Fibroblast of lung (primary cell): ENCODE measurements at places on chromosomes 2 and 18.
A peak's percentile ranks its signal among the peaks of the same experiment; 100 is the strongest.

DNA sequence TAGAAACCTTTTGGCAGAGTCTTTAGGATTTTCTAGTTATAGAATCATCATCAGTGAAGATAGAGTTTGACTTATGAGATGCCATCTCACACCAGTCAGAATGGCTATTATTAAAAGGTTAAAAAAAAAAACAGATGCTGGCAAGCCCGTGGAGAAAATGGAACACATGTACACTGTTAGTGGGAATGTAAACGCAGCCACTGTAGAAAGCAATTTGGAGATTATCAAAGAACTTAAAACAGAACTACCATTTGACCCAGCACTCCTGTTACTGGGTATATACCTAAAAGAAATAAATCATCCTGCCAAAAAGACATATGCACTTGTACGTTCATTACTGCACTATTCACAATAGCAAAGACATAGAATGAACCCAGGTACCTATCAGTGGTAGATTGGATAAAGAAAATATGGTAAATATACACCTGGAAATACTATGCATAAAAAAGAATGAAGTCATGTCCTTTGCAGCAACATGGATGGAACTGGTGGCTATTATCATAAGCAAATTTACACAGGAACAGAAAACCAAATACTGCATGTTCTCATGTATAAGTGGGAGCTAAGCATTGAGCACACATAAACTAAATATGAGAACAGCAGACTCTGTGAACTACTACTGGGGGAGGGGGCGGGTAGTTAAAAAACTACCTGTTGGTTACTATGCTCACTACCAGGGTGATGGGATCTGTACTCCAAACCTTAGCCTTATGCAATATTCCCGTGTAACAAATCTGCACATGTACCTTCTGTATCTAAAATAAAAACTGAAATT is 279.0 kb downstream of the KIAA1328 start:
- DNase-seq = no peak

GRCh38 chr2:11697103-11697871 is 27.3 kb upstream of the NTSR2 start:
- DNase-seq = peak; percentile 77

GRCh38 chr2:153228904-153229303 is 249.7 kb downstream of the RPRM start:
- no peak for DNase-seq

DNA sequence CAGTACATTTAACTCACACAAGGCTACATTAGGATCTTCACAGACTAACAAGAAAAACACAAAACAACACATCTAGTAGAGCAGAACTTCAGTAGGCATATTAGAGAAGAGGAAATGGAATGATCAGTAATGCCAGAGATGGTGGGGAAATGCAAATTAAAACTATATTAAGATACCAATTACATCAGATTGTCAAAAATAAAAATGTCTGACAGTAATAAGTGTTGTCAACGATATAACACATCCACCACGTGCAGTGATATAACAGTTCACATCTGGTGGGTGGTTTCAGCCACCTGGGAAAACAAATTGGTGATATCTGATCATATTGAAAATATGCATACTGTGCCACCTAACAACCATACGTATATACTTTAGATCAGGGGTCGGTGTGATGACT is 59.9 kb downstream of the GALNT1 start:
- no peak for DNase-seq
